ENCODE measurements at places on chromosomes 1 and 21.

GRCh38 chr21:18298228-18298627, 53.6 kb downstream of the CHODL start:
- DNase-seq, result no peak

DNA sequence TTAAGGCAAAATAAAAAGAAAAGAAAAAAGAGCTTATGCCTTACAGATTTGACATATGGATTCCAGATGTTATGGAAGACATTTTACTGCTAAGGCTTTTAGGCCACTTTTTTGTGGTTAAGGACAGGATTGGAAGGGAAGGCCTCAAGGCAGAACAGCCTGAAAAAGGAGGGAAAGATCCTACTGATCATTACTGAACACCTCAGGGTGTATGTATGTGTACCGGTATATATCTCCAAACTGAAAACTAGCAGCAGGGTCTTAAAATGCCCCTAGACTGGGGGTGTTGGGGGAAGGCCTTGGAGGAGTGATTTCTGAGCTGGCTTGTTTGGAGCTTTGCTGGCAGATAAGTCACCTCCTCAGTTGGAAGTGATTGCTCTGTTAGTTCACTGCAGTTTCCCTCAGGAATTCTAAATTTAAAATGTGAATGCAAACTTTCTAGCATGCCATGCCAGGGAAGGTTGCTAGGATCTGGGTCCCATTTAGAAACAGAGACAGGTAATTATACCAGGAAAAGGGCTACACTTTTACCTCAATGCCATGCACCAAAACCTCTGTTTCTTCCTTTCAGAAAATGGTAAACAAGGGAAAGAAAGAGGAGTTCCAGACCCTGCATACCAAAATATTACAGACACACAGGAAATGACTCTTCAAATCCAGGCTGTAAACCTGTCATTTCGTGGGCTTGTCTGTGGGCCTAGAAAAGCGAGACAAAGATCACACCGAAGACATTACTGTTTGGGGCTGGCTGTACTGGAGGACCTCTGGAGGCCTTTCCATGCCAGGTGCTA, 15.0 kb downstream of the C1orf52 start:
- no peak for DNase-seq

DNA sequence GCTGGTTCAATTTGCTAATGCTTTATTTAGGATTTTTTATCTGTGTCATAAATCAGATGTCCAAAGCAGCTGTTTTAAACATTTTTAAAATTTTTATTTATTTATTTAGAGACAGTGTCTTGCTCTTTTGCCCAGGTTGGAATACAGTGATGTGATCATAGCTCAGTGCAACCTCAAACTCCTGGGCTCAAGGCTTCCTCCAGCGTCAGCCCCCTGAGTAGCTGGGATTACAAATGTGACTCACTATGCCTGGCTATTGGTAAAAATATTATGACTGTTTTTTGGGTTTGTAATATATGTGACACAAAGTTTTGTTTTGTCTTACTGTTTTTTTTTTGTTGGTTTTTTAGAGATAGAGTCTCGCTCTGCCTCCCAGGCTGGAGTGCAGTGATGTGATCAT, 11.8 kb downstream of the ZBED6 start:
- no peak for DNase-seq

DNA sequence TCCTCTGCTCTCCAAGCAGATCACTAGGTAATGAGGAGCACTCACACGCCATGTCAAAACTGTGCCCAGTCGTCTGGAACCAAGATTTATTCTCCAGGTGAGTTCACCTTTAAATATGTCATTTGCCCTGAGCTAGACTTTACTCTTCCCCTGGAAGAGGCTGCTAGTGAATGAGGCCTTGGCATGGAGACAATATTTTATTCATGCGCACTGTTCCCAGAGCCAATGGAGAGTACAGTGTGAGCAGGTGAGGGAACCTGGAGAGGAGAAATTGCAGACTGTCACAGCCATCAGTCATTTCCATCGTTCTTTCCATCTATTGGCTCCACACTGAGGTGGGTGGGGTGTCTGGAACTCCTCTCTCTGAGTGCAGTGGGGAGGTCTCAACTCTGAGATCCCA, 333.6 kb downstream of the KCNH1 start:
- DNase-seq, result no peak

- no peak for DNase-seq
These were observed 317.0 kb upstream of the RRP15 start for GRCh38 chr1:217968085-217968484.

- no peak for DNase-seq
These were observed 49.8 kb downstream of the TPR start for GRCh38 chr1:186325239-186325638.

DNA sequence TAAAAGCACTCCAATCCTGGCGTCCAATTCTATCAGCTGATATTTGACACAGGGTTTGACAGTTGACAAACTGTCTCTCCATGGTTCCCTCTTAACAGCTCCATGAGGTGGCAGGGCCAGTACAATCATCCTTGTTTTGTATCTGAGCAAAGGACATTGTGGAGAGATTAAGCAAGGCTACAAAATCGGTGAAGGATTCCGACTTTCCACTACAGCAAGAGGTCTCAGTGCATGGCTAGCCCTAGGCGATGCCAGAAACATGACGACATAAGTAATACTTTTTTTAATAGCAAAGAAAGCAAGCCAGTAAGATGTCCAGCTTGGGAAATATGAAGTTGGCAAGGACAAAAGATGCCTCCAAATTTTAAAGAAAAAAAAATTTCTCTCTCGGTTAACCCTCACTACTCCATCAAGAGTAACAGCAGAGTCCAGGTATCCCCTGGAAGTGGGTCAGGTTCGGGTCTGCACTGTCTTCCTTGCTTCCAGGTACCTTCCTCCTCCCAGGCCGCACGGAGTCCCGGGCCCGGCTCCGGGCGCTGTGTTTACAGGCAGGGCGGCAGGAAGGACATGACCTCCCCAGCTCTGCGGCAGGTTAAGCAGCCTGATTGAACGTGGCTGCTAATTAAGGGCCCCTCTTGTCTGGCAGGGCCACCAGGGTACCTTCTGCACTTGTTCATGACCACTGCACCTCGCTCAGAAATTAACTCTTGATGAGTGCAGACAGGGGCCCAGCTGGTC, 106.1 kb downstream of the SIM2 start:
- DNase-seq, result no peak

- no peak for DNase-seq
These were observed 187.1 kb upstream of the NFIA start for GRCh38 chr1:60895252-60895651.

- DNase-seq, result no peak
These were observed 69.8 kb upstream of the ATP5PO start for GRCh38 chr21:33985117-33986050.

DNA sequence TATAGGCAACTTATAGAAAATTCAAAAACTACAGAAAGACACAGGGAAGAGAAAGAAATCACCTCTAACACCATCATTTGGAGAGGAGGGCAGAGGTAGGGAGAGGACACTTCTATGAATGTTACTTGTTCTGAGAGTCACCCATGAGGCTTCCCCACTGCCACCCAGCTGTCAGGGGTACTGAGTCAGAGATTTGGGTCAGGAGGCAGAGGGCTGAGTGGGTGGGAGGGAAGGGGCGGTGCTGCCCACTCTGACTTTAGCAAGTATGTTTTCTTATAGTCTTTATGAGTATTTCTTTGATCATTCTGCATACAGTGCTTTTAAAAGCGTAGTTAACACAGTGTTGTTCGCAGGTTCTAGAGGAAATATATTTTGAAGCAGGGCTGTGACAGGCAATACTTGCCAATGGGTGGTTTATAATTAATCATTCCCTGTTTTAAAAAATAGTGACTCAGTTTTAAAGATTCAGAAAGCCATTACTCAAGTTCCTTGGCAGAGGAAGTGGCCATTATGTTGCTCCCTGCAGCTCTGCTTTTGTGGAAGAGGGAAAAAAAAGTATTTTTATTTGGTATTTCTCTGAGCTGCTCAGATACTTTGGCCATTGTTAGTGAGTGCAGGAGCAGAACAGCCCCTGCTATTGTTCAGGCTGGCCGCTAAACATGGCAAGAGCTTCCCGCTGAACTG, 18.3 kb downstream of the IL6R start:
- DNase-seq, result peak; percentile 78
